T-cell (primary cell): ENCODE measurements at places on chromosomes 6 and 20. TPM values are rescaled to one million over a fixed set of nuclear protein-coding genes. Genes with fewer than 3 reads are reported as not detected.

The LY6G6C gene
- total RNA-seq: not detected

The CFB gene
- total RNA-seq: 2.2 TPM

The ECT2L gene
- not detected for total RNA-seq

The KCNB1 gene
- 0.12 TPM for total RNA-seq

The RPS18 gene
- 4,055 TPM for total RNA-seq

The TNNC2 gene
- 0.41 TPM for total RNA-seq

The RAET1L gene
- total RNA-seq: not detected

GRCh38 chr6:100491952-100492670, 27.4 kb upstream of the SIM1 start:
- no peaks in the 10 kb centered on the region for H3K27me3 ChIP-seq
- no peak for DNase-seq
- no peaks in the 10 kb centered on the region for H3K4me1 ChIP-seq
- H3K36me3 ChIP-seq: no peaks in the 10 kb centered on the region
- no peak overlapping the region for H3K4me3 ChIP-seq
- no peak overlapping the region for H3K27ac ChIP-seq

- H3K4me1 ChIP-seq: peaks cover 8% of the 10 kb centered on the region
- H3K27ac ChIP-seq: no peak overlapping the region
- no peaks in the 10 kb centered on the region for H3K36me3 ChIP-seq
- no peak for DNase-seq
- H3K4me3 ChIP-seq: no peak overlapping the region
Measured at GRCh38 chr20:235891-236290, 8.8 kb downstream of the DEFB129 start.

GRCh38 chr20:64140061-64140931, 24.0 kb upstream of the MYT1 start:
- DNase-seq: no peak
- H3K36me3 ChIP-seq: no peaks in the 10 kb centered on the region
- H3K27me3 ChIP-seq: no peaks in the 10 kb centered on the region
- H3K4me3 ChIP-seq: no peak overlapping the region
- H3K4me1 ChIP-seq: no peaks in the 10 kb centered on the region

DNA sequence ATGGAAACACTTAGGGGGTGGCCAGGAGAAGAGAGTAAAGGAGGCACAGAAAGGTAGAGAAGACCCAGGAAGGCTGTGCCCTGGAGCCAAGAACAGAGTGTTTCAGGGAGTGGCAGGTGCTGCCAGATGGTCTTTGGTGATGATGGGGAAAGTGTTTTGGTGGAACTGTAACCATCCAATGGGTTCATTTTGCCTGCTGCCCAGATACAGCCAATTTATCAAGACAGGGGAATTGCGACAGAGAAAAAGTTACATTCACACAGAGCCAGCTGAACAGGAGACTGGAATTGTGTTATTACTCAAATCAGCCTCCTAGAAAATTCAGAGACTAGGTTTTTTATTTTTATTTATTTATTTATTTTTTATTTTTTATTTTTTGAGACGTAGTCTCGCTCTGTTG, 5.2 kb downstream of the ZNF341 start:
- no peak for DNase-seq
- H3K4me3 ChIP-seq: no peak overlapping the region
- H3K27me3 ChIP-seq: no peaks in the 10 kb centered on the region
- H3K27ac ChIP-seq: no peak overlapping the region

DNA sequence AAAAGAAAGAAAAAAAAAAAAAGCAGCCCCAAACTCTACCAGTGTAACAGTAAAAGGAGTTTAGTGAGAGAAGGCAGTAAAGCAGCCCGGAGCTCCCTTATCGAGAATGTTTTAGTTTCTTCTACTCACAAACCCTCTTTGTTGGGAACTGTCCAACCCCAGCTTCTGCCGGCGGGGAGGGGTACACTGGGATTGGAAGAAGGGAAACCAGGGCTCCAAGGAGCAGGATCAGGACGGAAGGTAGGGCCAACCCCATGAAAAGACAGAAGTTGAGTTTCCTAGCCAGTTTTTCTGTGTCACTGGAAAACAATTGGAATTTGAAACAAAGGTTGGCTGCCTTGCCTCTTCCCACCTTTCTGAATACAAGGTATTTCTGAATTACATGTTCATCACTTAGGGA, 66.0 kb downstream of the KIZ start:
- no peaks in the 10 kb centered on the region for H3K36me3 ChIP-seq
- no peak for DNase-seq
- H3K27me3 ChIP-seq: no peaks in the 10 kb centered on the region
- no peaks in the 10 kb centered on the region for H3K4me1 ChIP-seq
- no peak overlapping the region for H3K4me3 ChIP-seq
- H3K27ac ChIP-seq: no peak overlapping the region

DNA sequence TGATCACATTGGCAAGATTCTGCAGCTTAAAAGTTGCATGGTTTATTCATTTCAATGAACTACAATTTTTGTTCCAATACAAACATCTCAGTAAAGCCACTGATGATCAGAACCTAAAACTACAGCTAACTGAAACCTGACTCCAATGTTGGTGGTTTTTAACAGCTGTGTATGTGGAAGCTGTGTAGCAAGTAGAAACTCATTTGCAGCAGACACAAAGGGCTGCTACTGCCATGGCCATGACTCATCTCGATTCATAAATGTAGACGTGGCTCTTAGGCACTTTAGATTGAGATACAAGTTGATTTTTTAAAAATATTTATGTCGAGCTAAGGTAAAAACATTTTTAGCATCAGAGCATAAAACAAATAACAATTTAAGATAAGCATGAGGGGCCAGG, 19.5 kb upstream of the MAP3K4 start:
- DNase-seq: no peak
- no peaks in the 10 kb centered on the region for H3K36me3 ChIP-seq
- no peak overlapping the region for H3K4me3 ChIP-seq
- H3K27ac ChIP-seq: no peak overlapping the region
- no peaks in the 10 kb centered on the region for H3K4me1 ChIP-seq

DNA sequence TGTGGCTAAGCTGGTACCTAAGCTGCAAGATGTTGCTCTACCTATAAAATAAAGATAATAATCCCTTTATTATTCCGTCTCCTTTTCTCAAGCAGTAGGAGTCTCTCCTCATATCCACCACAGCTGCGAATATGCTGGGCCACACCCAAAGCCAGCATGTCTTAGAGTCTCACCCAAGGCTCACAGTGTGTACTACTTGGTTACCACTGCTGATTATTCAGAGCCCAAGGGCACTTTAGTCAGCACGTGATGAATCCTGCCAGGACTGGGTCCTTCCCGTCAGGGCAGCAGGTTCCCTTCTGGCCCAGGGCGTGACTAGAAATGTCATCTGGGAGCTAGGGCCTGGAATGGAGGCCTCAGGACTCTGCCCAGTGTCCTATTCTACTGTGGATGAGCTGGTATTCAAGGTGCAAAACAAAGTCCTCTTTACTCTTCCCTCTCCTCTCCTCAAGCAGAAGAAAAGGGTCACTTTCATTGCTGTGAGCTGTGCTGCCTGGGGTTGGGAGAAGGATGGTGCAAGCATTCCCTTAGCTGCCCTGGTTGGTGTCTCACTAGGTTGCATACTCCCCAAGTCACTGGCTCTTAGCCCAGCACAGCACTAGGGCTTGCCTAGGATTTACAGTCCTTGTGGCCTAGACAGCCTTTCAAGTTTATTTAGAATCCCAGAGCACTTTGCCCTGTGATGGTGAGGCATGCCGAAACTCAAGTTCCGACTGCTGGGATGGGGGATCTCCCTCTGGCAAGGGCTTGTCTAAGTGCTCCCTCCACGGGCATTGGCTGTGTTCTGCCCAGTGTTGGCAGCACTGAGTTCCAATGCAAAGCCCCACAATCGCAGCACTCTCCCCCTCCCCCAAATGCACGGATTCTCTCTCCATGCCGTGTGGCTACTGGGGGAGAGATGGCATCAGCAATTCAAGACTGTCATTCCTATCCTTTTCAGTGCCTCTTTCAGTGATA, 320.2 kb downstream of the BTBD9 start:
- H3K36me3 ChIP-seq: no peaks in the 10 kb centered on the region
- no peak for DNase-seq
- H3K4me1 ChIP-seq: no peaks in the 10 kb centered on the region
- H3K27me3 ChIP-seq: no peaks in the 10 kb centered on the region

DNA sequence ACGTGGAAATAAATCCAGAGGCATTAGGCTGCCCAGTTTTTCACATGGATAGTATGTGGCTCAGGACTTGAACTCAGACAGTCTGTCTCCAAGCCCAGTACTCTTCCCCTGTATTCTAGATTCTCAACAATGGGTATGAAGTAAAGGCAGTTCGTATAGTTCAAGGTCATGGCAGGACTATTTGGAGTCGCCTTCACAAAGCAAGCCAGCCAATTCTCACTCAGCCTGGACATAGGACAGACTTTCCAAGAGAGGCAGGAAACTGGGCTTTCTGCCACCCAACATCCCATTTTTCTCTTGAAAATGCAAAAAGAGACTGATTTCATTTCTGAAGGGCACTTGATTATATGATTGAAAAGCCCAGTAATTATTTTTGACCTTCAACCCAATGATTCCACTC, 111.0 kb downstream of the EDN1 start:
- no peaks in the 10 kb centered on the region for H3K36me3 ChIP-seq
- H3K27ac ChIP-seq: no peak overlapping the region
- no peaks in the 10 kb centered on the region for H3K27me3 ChIP-seq
- H3K4me1 ChIP-seq: no peaks in the 10 kb centered on the region
- DNase-seq: no peak

DNA sequence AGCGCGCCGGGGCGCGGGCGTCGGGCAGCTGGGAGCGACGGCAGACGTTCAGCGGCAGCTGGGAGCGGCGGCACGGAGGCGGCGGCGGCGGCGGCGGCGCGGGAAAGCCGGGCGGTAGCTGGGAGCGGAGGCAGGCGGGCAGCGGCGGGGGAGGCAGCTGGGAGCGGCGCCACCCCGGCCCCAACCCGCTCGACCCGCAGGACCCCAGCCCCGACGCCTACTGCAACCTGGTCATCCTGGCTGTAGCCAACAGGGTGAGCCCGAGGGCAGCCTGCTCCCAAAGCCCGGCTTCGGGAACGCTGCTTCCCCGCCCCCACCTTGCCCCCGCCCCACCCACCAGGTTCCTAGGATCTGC, 8.9 kb downstream of the CCM2L start:
- H3K4me3 ChIP-seq: no peak overlapping the region
- no peaks in the 10 kb centered on the region for H3K36me3 ChIP-seq
- H3K27ac ChIP-seq: no peak overlapping the region

DNA sequence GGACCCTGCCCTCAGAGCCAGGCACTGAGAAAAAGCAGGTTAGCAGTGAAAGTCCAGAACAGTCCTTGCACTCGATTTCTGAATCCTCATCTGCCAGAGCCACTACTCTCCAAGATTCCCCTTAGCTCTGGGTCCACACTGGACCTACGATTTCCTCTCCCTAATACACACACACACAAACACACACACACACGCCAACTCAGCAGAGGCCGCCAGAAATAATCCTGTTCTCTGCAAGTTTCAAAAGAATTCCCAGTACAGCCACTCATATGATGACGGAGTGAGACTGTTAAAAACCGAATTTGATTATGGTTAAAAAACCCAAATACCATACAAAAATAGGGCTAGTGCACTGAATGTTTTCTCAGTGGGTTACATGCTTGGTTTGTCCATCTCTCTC, 90.8 kb downstream of the GMPR start:
- H3K4me1 ChIP-seq: peaks cover 5% of the 10 kb centered on the region
- H3K4me3 ChIP-seq: no peak overlapping the region
- no peak overlapping the region for H3K27ac ChIP-seq
- no peaks in the 10 kb centered on the region for H3K36me3 ChIP-seq

DNA sequence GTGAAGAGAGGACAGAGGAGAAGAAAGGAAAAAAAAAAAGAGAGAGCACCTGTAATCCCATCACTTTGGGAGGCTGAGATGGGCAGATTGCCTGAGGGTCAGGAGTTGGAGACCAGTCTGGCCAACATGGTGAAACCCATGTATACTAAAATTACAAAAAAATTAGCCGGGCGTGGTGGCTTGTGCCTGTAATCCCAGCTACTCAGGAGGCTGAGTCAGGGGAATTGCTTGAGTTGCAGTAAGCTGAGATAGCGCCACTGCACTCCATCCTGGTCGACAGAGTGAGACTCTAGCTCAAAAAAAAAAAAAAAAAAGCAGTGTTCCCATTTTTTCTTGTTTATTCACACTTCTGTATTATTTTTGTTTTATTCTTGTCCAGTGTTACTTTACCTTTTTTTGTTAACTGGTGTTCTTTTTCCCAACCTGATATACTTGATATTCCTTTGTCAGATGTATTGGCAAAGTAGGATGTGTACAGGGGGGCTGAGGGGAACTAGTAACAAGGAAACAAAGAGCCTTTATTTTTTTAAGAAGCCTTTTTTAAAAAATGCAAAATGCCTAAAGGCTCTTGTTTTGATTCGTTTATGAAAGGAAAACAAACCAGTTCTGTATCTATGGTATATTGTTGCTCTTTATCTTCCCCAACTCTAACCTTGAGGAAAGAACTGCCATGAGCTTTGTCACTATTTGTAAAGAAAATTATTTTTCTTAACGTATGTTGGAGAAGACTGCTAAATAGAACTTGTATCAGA, 22.3 kb downstream of the COL19A1 start:
- no peak overlapping the region for H3K27ac ChIP-seq
- H3K4me3 ChIP-seq: no peak overlapping the region
- H3K36me3 ChIP-seq: no peaks in the 10 kb centered on the region
- no peak for DNase-seq

DNA sequence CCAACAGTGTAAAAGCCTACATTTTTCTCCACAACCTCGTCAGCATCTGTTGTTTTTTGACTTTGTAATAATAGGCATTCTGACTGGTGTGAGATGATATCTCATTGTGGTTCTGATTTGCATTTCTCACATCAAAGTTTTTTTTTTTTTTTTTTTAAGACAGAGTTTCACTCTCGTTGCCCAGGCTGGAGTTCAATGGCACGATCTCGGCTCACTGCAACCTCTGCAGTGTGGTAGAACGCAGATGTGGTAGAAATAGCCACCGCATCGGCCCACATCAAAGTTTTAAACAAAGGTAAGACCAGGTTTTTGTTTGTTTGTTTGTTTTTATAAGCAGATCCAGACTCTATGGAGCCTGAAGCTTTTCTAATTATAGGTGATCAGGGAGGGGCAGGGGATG, 12.7 kb upstream of the PPP1R3G start:
- H3K27ac ChIP-seq: no peak overlapping the region
- no peaks in the 10 kb centered on the region for H3K4me1 ChIP-seq
- DNase-seq: no peak
- H3K27me3 ChIP-seq: peaks cover 8% of the 10 kb centered on the region
